ENCODE measurements at places on chromosomes 5 and 9. TPM values are rescaled to one million over a fixed set of nuclear protein-coding genes. Genes with fewer than 3 reads are reported as not detected.

EMB gene
- total RNA-seq = 0.57 TPM

C7 gene
- total RNA-seq = not detected

CACFD1 gene
- 6.4 TPM for total RNA-seq

C9orf153 gene
- under 0.01 TPM for total RNA-seq

PRR16 gene
- 13.2 TPM for total RNA-seq

MARCHF3 gene
- total RNA-seq = 22.5 TPM

ACTBL2 gene
- total RNA-seq = 3.3 TPM

CARD9 gene
- 3.9 TPM for total RNA-seq

LCP2 gene
- total RNA-seq = not detected

CSF2 gene
- 5.3 TPM for total RNA-seq

SKIC3 gene
- 140 TPM for total RNA-seq

CCDC183 gene
- 0.22 TPM for total RNA-seq

SMIM32 gene
- total RNA-seq = not detected

SGCD gene
- total RNA-seq = 0.88 TPM

CCNO gene
- 0.14 TPM for total RNA-seq

TMEM245 gene
- 69.4 TPM for total RNA-seq

MYMK gene
- total RNA-seq = not detected

NTRK2 gene
- total RNA-seq = 0.14 TPM
